Stimulated activated naive B cell treated with anti-CD40 and anti-IgM and Interleukin-4, amounts not matched to agents 10 μg/mL and 1 μg/mL and 100 μg/mL, for 72 hours (primary cell): ENCODE measurements at places on chromosomes 6 and 20.

DNA sequence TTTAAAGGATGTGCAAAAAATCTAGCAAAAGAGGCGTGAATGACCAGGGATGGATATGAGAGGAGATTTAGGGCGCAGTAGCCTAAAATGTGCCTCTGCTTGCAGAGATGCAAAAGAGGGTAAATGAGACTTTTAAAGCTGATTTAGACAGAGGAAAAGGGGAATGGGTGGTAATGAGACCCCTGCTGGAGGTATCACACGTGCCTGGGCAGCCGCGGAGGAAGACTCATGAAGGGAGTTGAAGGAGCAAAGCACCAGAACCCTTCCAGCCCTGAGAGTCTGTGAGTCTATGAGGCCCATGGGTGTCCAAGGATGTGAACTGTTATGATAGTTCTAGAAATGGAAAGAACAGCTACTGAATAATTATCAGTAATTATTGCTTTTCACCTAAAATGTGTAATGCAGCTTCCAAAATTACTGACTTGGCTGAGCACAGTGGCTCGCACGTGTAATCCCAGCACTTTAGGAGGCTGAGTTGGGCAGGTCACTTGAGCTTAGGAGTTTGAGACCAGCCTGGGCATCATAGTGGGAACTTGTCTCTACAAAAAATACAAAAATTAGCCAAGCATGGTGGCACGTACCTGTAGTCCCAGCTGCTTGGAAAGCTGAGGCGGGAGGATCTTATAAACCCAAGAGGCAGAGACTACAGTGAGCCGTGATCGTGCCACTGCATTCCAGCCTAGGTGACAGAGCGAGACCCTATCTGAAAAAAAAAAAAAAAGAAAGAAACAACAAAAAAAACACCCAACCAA is 38.2 kb upstream of the TIAM2 start:
- peaks cover 8% of the 10 kb centered on the region for H3K4me1 ChIP-seq
- no peaks in the 10 kb centered on the region for H3K27me3 ChIP-seq
- no peak overlapping the region for H3K4me3 ChIP-seq
- peaks cover 23% of the 10 kb centered on the region for H3K36me3 ChIP-seq
- H3K27ac ChIP-seq: no peak overlapping the region

DNA sequence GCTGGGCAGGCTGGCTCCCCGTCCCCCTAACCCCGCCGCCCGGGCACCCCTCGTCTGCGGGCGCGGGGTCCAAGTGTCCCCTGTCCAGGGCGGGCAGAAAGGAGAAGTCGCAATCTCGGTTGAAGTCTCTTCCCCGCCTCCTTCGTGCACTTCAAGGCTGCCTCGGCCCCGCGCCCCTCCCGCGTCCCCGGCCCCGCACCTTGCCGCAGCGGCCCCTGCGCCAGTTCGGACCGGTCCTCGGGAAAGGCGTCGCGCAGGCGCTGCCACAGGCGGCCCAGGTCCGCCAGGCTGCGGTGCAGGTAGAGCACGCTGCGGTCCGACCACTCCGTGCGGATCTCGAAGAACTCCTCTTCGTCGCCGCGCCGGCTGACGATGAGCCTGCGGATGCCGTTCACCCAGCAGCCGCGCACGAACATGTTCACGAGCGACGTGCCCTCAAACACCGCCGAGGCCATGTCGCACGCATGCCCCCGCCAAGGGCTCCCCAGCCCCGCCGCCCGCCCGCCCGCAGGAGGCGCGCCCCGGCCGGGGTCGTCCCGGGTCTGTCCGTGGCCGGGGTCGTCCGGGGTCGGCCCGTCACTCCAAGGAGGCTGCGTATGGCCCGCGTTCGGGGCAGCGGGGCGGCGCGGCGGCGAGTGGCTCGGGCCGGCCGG is at the start of gene PXDC1:
Gene PXDC1, minus strand, starts transcription at position 637 of the 653 bp plus-strand sequence. Its CDS starts 182 bp downstream, at position 455.
- H3K4me3 ChIP-seq: peak within 1 kb of the TSS; percentile 85
- DNase-seq: no peak
- peak within 1 kb of the TSS; percentile 88 for H3K27ac ChIP-seq

DNA sequence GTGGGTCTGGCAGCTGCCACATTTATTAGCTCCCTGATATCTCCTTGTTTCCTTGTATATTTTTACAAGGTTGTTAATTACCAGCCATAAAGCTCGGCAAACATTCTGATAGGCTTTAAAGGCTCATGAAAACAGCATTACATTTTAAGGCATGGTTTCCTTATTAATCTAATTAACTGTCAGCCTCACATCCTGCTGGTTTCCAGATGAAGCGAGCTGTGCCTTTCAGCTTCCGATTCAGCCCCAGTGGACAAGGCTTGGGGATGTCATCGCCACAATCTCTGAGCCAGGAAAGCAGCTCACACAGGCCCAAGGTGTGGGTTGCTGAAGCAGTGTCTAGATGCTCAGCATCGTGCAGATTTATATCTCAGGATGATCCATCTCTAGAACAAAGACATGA is 66.0 kb upstream of the RALY start:
- no peaks in the 10 kb centered on the region for H3K36me3 ChIP-seq
- no peak overlapping the region for H3K4me3 ChIP-seq
- H3K27me3 ChIP-seq: no peaks in the 10 kb centered on the region
- H3K27ac ChIP-seq: no peak overlapping the region
- H3K4me1 ChIP-seq: no peaks in the 10 kb centered on the region
- DNase-seq: no peak

- DNase-seq: no peak
- peaks cover 15% of the 10 kb centered on the region for H3K4me1 ChIP-seq
- peaks cover 48% of the 10 kb centered on the region for H3K27me3 ChIP-seq
- no peak overlapping the region for H3K4me3 ChIP-seq
Observed at GRCh38 chr20:9520086-9520485, 5.7 kb downstream of the LAMP5 start.

- no peak overlapping the region for H3K4me3 ChIP-seq
- H3K36me3 ChIP-seq: peaks cover 2% of the 10 kb centered on the region
- H3K4me1 ChIP-seq: no peaks in the 10 kb centered on the region
- DNase-seq: no peak
Observed at GRCh38 chr20:64090165-64090564, 6.0 kb upstream of the LKAAEAR1 start.

DNA sequence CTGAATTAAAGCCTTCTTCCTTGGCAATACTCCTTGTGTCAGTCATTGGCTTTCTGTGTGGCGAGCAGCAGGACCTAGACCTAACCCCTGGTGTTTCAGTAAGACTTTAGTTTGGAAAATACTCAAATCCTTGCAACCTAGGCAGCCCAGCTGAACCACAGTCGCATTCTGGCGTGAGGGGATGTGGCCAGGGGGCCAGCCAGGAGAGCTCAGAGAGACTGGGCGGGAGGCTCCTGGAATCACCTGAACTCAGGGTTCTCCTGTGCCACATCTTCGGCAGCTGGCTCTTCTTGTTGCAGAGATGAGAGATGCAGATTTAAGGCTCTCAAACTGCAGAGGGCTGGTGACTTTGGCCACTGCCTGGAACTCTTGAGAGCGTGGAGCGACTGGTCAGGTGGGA is 102.7 kb downstream of the SYNDIG1 start:
- no peaks in the 10 kb centered on the region for H3K36me3 ChIP-seq
- H3K27me3 ChIP-seq: peaks cover 18% of the 10 kb centered on the region
- H3K4me1 ChIP-seq: peaks cover 6% of the 10 kb centered on the region
- H3K27ac ChIP-seq: no peak overlapping the region

DNA sequence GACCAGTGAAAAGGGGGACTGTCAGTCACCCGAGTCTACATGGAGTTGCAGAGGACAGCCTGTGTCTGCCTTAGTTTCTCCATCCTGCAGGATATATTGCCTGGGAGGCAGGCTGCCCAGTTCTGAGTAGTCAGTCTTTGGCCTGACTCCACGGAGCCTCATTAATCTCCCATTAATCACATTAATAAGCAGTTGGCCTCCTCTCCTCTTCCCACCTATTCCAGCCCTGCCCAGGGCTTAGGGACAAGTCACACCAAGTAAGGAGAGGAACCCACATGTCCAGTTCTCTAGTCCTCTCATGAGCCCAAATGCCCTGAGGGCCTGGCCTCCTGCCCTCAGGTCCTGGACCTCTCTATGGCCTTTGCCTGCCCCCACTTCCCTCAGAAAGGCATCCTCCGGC is 1.3 kb upstream of the MUCL3 start:
- peaks cover 88% of the 10 kb centered on the region for H3K27me3 ChIP-seq
- no peaks in the 10 kb centered on the region for H3K4me1 ChIP-seq
- no peaks in the 10 kb centered on the region for H3K36me3 ChIP-seq
- no peak overlapping the region for H3K27ac ChIP-seq
- no peak overlapping the region for H3K4me3 ChIP-seq
- no peak for DNase-seq

DNA sequence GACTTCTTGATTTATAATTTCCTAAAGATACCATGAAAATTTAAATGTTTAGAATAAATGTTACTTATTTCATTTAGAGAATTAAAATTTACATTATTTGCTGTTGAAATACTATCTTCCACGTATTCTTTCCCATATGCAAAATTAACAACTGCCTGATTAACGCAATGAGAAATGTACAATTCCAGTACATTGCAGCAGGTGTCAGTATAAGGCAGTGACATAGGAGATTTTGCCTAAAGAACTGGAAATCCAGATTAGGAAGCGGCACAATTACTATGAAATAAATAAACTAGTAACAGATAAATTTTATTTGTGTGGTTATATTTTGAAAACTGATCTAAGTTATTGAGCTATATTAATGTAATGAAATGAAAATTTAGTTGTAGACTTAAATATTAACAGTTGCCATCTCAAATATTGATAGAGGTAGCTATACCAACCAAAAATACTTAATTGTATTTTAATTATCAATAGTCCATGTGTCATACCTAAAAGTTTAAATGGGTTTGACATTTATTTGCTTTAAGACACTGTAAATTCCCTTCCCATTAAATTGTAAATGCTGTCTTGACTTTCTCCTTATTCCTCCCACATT is 300.2 kb downstream of the UTRN start:
- no peak overlapping the region for H3K27ac ChIP-seq
- no peak overlapping the region for H3K4me3 ChIP-seq
- no peaks in the 10 kb centered on the region for H3K27me3 ChIP-seq
- H3K4me1 ChIP-seq: peaks cover 18% of the 10 kb centered on the region
- no peak for DNase-seq
- H3K36me3 ChIP-seq: peaks cover 3% of the 10 kb centered on the region

GRCh38 chr20:58630063-58630462 is 21.0 kb upstream of the STX16 start:
- H3K4me1 ChIP-seq: peaks cover 18% of the 10 kb centered on the region
- H3K27ac ChIP-seq: no peak overlapping the region
- H3K27me3 ChIP-seq: peaks cover 35% of the 10 kb centered on the region
- DNase-seq: no peak

- no peak overlapping the region for H3K27ac ChIP-seq
- no peak for DNase-seq
- peaks cover 5% of the 10 kb centered on the region for H3K36me3 ChIP-seq
- no peak overlapping the region for H3K4me3 ChIP-seq
- no peaks in the 10 kb centered on the region for H3K27me3 ChIP-seq
- H3K4me1 ChIP-seq: no peaks in the 10 kb centered on the region
Observed at GRCh38 chr20:3282271-3283221, 43.6 kb upstream of the SLC4A11 start.

GRCh38 chr6:95856876-95857364 is 158.9 kb upstream of the FUT9 start:
- no peaks in the 10 kb centered on the region for H3K27me3 ChIP-seq
- H3K4me3 ChIP-seq: no peak overlapping the region
- H3K27ac ChIP-seq: no peak overlapping the region
- H3K36me3 ChIP-seq: no peaks in the 10 kb centered on the region

GRCh38 chr6:122494665-122495272 is 23.2 kb upstream of the SERINC1 start:
- peaks cover 19% of the 10 kb centered on the region for H3K4me1 ChIP-seq
- H3K27me3 ChIP-seq: peaks cover 18% of the 10 kb centered on the region
- peaks cover 2% of the 10 kb centered on the region for H3K36me3 ChIP-seq
- DNase-seq: no peak
- H3K4me3 ChIP-seq: no peak overlapping the region

DNA sequence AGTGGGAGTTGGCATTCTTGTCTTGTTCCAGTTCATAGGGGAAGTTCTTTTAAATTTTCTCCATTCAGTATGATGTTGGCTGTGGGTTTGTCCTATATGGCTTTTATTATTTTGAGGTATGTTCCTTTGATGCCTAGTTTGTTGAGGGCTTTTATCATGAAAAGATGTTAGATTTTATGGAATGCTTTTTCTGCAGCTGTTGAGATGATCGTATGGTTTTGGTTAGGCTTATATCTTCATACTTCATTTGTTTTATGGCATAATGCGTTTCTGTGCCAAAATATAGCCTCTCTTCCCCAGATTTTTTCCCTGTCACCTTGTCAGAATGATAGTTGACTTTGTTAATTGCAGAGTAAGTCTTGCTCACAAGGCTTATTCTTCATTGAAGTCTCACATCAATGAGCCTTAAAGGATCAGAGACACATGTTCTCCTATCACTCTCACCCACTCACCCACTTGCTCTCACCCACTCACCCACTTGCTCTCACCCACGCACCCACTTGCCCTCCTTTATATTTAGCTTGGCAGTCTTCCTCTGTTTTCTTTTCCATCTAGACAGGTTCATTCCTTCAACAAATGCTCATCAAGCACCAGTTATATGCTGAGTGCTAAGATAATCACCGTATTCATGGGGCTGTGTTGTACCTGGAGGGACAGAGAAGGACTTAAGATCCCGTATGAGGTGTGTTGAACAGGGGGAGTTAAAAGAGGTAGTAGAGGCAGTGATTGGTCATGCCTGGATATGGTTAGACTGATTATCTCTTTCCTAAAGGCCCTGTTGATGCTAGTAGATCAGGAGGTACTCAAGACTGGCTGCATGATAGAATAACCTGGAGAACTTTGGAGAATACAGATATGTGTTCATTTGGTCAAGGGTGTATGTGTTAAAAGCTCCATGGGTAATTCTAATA is 19.3 kb downstream of the UST start:
- H3K4me1 ChIP-seq: peaks cover 86% of the 10 kb centered on the region
- no peak for DNase-seq

- H3K4me3 ChIP-seq: no peak overlapping the region
- no peaks in the 10 kb centered on the region for H3K4me1 ChIP-seq
- no peak overlapping the region for H3K27ac ChIP-seq
- H3K36me3 ChIP-seq: no peaks in the 10 kb centered on the region
- peaks cover 8% of the 10 kb centered on the region for H3K27me3 ChIP-seq
- no peak for DNase-seq
Observed at GRCh38 chr20:9595763-9596162, 81.4 kb downstream of the LAMP5 start.

DNA sequence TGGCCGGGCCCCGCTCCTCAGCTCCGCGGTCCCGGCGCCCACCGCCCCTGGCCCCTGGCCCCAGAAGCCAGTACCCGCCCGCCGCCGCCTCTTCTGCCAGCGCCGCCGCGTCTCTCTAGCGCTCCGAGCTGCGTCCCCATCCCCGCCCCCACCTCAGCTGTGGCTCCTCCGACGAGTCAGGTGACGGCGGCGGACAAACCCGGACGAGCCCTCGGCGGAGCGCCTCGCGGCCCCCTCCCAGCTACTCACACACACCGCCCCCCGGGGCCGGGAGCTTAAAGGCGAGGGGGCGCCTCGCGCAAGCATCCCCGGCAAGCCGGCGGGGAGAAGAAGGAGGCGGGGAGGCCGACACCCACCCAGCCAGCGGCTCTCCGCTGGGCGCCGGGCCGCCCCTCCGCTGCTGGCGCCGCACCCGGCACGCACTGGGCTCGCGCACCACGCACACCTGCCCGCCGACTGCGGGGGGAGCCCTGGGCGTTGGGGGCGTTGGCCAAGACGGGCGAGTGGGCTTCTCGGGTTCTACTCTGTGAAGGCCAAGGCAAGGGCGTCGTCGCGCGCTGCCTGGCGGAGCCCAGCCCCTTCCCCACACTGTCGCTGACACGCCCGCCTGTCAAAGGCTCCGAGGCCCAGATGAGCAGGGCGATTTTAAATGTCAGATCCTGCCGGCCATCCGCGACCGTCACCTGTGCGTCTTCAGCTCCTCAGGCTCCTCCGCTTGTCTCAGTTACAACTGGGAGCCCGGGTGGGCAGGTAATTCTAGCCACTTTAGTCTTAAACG is at the start of gene SNAP91:
Gene SNAP91, minus strand, starts transcription at position 132 of the 778 bp plus-strand sequence. CDS start 1,174 bp downstream, outside the sequence.
- peaks cover 56% of the 10 kb centered on the region for H3K27me3 ChIP-seq
- no peak within 1 kb of the TSS for H3K27ac ChIP-seq
- peaks cover 2% of the 10 kb centered on the region for H3K36me3 ChIP-seq
- no peak for DNase-seq
- H3K4me3 ChIP-seq: peak within 1 kb of the TSS; percentile 82
